ENCODE measurements at places on chromosomes 6 and 20. TPM values are rescaled to one million over a fixed set of nuclear protein-coding genes. Genes with fewer than 3 reads are reported as not detected.

NKX2-4 gene
- not detected for total RNA-seq

PAX1 gene
- total RNA-seq = 0.10 TPM

MAPK13 gene
- 29.5 TPM for total RNA-seq

SLC16A10 gene
- 2.3 TPM for total RNA-seq

HTR1E gene
- 0.15 TPM for total RNA-seq

SLC35D3 gene
- total RNA-seq = not detected

FILIP1 gene
- total RNA-seq = 0.17 TPM

RCAN2 gene
- total RNA-seq = 3.1 TPM

JPH2 gene
- total RNA-seq = 8.5 TPM

DNA sequence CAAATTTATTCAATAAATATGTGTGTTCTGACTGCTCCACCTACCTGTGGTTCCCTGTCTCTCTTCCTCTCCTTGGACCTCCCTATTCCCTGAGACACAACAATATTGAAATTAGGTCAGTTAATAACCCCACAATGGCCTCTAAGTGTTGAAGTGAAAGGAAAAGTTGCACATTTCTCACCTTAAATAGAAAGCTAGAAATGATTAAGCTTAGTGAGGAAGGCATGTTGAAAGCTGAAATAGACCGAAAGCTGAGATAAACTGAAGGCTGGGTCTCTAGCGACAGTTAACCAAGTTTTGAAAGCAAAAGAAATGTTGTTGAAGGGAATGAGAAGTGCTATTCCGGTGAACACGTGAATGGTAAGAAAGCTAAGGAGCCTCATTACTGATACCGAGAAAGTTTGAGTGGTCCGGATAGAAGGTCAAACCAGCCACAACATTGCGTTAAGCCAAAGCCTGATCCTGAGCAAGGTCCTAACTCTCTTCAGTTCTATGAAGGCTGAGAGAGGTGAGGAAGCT lies 34.1 kb downstream of the UST start:
- no peak for DNase-seq

- peak; percentile 99 for DNase-seq
These were observed 64.3 kb downstream of the EDN1 start for GRCh38 chr6:12354499-12354898.

- peak; percentile 92 for DNase-seq
These were observed 2.1 kb upstream of the HIVEP2 start for GRCh38 chr6:142946924-142947713.

DNA sequence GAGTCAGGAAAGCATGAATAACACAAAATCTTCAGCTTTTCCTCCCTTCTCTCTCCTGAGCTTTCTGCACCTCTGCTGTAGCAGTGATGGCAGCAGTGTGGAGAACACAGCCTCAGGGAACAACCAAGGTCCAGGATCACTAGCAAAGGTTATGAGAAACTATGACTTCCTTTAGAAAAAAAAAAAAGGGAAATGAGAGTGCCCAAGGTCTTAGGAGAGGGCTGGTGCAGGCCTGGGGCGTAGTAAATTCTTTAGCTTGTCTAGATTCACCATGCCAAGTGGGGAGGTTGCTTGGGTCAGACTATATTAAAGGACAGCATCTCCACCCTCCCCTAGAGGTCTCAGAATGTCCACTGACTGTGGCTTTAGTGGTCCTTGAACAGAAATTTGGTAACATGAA lies 40.4 kb upstream of the POLR1H start:
- DNase-seq = no peak

- no peak for DNase-seq
These were observed 2.0 kb downstream of the GLP1R start for GRCh38 chr6:39050453-39051112.

GRCh38 chr20:19913927-19914614 lies 103.1 kb upstream of the NAA20 start:
- peak; percentile 93 for DNase-seq

GRCh38 chr20:5078399-5078958 lies 41.3 kb downstream of the PCNA start:
- no peak for DNase-seq

GRCh38 chr6:25192590-25193459 lies 86.3 kb upstream of the CARMIL1 start:
- DNase-seq = peak; percentile 97

DNA sequence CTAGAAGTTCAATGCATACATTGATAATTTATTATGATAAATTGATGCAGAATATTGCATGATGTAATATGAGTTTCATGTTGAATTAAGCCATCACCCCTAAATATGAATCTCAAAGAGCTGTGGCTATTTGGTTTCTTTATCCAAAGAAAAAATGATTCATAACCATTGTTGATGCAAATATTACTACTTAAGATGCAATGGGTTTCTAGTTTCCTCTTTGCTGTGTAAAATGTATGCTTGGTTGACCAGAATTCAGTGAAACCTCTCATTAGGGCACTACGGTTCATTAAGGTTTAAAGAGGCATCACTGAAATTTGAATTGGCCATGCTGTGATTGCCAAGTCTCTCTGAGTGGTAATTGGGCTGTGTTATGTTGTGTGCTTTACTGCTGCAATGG lies 492.5 kb upstream of the FLRT3 start:
- peak; percentile 51 for DNase-seq

DNA sequence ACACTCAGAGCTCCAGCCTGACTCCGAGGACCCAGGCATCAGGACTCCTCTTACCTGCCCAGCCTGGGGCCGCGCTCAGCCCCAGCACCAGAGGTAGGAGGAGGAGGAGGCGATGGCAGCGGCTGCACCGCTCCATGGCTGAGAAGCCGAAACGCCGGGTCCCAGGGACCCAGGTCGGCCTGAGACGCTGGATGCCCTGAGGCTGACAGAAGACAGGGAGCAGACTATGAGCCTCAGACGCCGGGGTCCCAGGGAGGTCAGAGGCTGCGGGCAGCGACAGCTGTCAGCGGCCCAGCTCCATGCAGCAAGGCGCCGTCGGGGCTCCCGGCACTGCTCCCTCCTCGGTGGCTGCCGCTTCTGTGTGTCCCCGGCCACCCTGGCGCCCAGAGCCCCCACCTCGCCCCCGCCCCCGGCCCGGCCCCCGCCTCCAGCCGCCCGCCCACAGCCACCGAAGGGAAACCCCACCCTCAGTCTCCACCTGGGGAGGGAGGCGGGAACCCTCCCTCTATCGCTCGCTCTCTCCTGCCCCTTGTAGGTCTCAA lies at the start of gene COL11A2:
Gene COL11A2, minus strand, starts transcription at position 363 of the 542 bp plus-strand sequence. Its CDS starts 227 bp downstream, at position 136.
- DNase-seq = no peak

GRCh38 chr6:158242071-158242606 lies 70.1 kb upstream of the TULP4 start:
- DNase-seq = no peak

DNA sequence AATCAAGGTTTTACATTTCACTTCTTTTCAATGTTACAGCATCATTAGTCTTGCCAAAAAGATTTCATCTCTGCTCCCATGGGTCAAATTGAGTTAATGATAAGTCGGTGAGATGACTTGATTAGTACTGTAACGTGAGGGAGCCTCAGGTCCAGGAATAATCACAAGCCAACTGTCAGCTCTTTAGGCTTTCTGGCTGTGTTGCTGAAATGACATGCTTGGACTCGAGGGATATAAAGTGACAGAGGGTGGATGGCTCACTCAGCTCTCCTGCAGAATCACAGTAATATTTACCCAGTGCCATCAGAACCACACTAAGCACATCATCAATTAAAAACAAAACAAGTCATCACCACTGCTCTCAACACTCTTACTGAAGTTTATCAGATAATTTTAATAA lies 196.2 kb upstream of the THEMIS start:
- no peak for DNase-seq

- no peak for DNase-seq
These were observed 152.2 kb downstream of the SYCP2 start for GRCh38 chr20:59781226-59781625.

DNA sequence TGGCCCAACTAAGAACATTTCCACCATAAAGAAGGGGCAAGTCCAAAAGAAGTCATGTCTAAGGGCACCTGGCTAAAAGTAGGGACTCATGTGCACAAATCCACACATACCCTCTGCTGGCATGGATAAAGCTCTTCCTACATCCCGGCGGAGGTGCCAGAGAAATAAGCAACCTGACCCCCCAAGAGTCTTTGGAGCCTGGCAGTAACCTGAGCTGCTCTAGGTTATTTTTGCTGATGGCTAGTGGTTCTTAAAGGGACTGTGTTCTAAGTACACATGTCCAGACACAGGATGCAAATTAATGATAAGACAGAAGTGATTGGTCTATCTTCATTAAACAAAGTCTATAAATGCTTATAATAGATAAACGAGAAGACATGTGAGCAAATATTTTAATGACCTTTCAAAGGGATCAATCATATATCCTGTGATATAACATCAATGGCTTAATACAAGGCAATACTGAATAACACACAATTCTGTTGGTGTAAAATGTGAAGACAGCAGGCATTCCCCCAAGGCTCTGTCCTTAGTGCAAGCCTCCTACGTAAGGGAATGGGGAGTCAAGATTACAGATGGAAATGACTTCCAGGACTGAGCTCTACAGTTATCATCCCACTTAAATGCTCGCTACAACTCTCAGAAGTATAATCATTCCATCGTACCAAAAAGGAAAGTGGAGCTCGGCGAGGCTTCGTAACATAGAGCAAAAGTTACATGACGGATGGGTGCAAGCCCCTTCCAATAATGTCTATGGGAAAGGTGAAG lies 52.5 kb downstream of the HIVEP2 start:
- no peak for DNase-seq

DNA sequence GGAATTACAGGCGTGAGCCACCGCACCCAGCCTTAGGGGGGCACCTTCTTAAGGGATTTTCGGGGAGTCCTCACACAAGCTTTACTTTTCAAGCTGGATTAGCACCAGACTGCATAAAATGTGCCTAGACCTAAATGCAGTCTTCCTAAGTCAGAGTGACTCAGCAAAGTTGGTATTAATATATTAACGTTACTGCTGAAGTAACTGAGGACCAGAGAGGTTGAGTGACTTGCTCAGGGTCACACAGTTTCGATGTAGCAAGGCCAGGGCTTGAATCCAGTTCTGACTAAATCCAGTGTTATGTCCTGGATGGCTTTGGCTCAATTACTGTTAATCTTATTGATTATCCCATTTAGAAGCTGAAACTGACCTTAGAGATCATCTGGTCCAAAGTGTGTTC lies 13.4 kb downstream of the EDEM2 start:
- no peak for DNase-seq

DNA sequence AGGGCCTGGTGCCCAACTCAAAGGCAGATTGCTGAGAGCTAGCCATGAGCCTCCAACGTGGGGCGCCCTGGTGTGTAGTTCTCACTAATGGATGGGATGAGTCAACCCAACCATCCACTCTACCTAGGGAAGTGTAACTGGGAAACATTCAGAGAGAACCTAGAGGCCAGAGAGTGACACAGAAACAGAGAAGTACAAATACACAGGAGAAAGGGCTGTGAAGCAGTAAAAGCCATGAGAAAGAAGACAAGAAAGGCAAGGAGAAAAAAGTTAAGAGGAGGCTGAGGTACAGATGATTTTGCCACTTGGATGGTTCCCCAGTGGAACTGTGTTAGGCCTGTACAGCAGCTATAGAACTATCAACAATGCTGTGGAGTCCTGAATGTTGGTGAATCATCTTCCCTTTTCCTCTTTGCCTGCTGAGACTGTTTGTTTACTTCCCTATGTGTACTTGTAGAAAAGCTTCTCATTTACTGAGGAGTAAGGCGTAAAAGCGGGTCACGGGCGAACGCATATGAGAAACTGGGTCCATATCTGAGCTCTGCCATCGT lies 39.0 kb downstream of the MAN1A1 start:
- DNase-seq = peak; percentile 72

GRCh38 chr6:155595284-155595683 lies 139.6 kb upstream of the NOX3 start:
- no peak for DNase-seq

DNA sequence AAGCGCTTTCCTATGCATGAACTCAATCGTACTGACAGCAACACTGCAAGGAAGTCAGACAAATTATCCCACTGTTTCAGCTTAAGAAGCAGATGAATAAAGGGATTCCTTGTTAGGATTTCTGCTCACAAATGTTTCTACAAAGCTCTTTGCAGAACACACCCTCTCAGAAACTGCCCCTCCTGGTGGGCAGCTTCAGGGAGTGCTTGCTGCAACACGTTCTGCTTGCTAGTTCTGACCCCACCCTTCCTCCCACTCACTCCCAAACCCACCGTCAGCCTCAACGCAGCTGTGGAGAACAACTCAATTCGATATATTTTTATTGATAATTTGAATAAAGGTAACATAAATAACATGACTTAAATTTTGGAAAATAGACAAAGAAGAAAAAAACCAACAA lies 250.8 kb upstream of the PRDM1 start:
- peak; percentile 21 for DNase-seq

DNA sequence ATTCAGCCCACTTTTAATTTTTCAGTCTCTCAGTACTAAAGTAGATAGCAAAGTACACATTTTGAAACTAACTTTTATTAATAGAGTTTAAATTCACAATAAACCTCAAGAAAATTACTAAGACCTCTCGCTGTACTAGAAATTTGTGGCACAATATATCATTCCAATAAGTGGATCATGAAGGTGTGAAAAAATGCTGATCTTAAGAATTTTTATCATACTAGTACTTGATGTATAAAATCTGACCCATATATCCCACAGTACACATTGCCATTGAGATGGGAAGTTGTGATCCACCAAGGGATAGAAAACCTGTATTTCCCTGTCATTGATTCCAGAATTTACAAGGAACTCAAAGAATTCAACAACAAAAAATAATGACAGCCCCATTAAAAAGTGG lies 85.7 kb downstream of the DCDC2 start:
- DNase-seq = no peak

- DNase-seq = peak; percentile 82
These were observed 224.5 kb downstream of the GMDS start for GRCh38 chr6:2020909-2021308.

GRCh38 chr6:144405163-144405562 lies 120.0 kb downstream of the UTRN start:
- peak; percentile 25 for DNase-seq

GRCh38 chr20:49758781-49759180 lies 45.1 kb upstream of the B4GALT5 start:
- no peak for DNase-seq

- peak; percentile 63 for DNase-seq
These were observed 26.0 kb downstream of the GPX6 start for GRCh38 chr6:28489366-28490204.

DNA sequence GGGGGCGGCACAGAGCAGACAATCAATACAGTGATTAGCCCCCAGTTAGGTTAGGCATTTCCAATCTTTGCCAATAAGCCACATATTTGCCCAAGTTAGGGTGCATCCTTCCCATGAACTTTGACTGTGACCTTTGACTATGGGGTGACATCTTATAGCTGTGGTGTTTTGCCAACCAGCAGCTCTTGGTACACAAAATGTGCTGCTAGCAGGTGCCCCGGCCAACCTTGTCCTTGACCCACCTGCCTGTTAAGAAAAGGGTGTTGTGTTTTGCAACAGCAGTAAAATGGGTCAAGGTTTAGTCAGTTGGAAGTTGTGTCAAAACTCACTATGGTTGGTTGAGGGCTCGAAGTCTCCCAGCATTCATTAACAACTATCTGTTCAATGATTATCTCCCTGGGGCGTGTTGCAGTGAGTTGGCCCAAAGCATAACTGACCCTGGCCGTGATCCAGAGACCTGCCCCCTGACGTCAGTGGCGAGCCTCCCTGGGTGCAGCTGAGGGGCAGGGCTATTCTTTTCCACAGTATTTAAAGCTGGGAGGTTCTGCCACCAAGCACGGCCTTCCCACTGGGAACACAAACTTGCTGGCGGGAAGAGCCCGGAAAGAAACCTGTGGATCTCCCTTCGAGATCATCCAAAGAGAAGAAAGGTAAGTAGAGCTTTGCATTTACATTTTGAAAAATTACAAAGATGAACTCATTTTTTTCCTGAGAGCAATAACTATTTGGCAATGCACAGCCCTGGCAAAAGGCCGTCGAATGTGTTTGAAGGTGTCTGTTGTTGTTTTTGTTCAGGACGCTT lies at the start of gene PCK1:
Gene PCK1, plus strand, starts transcription at position 557 of the 802 bp plus-strand sequence. CDS start 302 bp downstream, outside the sequence.
- DNase-seq = peak; percentile 96

All from renal cortical epithelial cell (primary cell).